ENCODE measurements at places on chromosomes 5 and 9. TPM values are rescaled to one million over a fixed set of nuclear protein-coding genes. Genes with fewer than 3 reads are reported as not detected.

DNA sequence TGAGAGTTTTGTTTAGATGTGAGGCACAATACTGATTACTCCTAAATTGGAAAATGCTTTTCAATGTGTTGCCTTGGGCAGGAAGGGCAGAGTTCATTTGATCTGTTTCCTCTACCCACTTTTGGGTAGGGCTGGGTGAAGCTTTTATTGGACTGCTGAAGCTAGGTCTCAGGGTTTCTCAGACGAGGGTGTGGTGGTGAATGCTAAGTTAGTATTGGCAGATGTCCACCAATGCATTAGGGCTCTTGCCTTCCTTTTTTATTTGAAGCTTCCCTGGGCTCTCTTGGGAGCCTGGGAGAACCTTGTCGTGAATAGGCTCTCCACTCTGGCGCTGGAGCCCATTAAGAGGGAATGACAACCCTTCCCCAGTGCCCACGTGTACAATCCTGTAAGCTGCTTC lies 23.1 kb downstream of the SPTAN1 start:
- no peak overlapping the region for H3K27ac ChIP-seq
- DNase-seq, result no peak
- H3K4me3 ChIP-seq, result peak overlapping the region; percentile 19
- H3K4me1 ChIP-seq, result no peaks in the 10 kb centered on the region

The FOXD4L3 gene
- total RNA-seq, result not detected

The CFAP90 gene
- total RNA-seq, result not detected

DNA sequence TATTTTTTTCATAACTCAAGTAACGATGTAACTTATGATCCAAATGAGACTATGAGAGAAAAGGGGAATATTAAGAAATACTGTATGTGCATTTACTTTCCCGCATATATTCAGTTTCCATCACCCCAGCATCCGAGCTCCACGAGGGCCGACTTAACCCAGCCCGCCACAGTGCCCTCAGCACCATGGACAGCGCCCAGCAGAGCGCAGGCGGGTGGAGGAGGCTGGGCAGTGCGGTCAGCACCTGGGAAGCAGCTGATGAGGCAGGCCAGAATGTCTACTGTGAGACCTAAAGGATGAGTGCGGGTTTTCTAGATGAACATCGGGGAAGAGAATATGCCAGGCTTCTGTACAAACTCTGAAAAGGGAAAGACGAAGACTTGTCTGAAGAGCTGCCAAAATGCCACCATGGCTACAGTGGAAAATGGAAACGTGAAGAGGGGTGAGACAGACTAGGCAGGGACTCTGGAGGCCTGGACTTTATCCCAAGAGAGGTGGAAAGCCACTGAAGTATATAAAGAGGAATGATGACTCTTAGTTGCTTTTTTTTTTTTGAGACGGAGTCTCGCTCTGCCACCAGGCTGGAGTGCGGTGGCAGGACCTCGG lies 34.5 kb upstream of the MED27 start:
- peak; percentile 88 for DNase-seq
- peaks cover 6% of the 10 kb centered on the region for H3K27me3 ChIP-seq
- H3K4me3 ChIP-seq, result no peak overlapping the region
- H3K4me1 ChIP-seq, result no peaks in the 10 kb centered on the region
- H3K36me3 ChIP-seq, result no peaks in the 10 kb centered on the region
- H3K27ac ChIP-seq, result no peak overlapping the region

The PCDHGB6 gene
- 60.0 TPM for total RNA-seq
